Occipital lobe (tissue), 3 donors: ENCODE measurements at places on chromosomes 6 and 20. TPM values are rescaled to one million over a fixed set of nuclear protein-coding genes. Genes with fewer than 3 reads are reported as not detected.

GRCh38 chr6:150328744-150329405 lies 39.9 kb upstream of the IYD start:
- no peak for DNase-seq

- no peak for DNase-seq
Measured at GRCh38 chr6:122495612-122496011, 24.0 kb upstream of the SERINC1 start.

GRCh38 chr6:128572294-128572693 lies 51.9 kb upstream of the PTPRK start:
- no peak for DNase-seq

DNA sequence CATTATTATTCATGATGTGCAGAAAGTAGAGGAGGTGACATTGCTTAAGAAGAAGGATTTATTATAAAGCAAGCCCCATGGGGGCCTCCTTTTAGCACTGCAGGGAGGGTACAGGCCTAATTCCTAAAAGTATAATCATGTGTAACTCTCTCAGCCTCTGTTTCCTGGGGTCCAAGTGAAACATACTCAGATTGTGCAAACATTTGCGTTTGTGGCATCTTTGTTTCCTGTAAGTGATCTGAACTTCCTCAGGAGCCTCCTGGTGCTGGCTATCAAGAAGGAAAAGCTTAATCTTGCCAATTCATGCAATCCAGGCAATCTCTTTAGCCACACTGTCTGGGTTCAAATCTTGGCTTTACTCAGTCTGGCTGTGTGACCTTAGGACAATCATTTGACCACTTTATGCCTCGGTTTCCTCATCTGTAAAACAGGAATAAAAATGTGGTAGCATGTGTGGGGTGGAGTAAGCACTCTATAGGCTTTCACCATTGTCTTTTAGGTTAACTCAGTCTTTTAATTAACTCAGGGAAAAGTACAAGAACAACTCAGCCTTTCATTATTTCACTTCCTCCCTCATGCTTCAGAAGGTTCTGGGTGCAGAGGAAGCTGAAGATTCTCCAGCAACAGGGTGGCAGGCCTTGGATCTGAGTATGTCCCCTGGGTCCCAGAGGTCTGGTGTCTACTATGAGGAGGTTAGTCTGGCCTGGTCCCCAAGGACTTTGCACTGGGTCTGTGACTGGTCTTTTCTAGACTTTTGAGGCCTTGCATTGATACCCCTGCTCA lies 831 bp upstream of the SIRPB2 start:
- no peak for DNase-seq

GRCh38 chr6:107400616-107401147 lies 58.7 kb downstream of the PDSS2 start:
- DNase-seq, result no peak

Gene CST11
- not detected for total RNA-seq

Gene SOX18
- 0.31 TPM for total RNA-seq

GRCh38 chr6:66184091-66184490 lies 477.1 kb upstream of the EYS start:
- DNase-seq, result no peak

Gene CENPW
- 7.5 TPM for total RNA-seq

Gene OR2J3
- total RNA-seq, result not detected

Gene HLA-DRB5
- not detected for total RNA-seq

- no peak for DNase-seq
Measured at GRCh38 chr6:10073341-10073740, 341.5 kb downstream of the TFAP2A start.

- no peak for DNase-seq
Measured at GRCh38 chr6:160161647-160161986, 40.0 kb downstream of the SLC22A1 start.

Gene UBD
- 0.47 TPM for total RNA-seq

GRCh38 chr6:105920071-105920470 lies 166.1 kb upstream of the PRDM1 start:
- DNase-seq, result no peak

GRCh38 chr6:5869676-5870075 lies 137.0 kb downstream of the NRN1 start:
- no peak for DNase-seq

GRCh38 chr6:91149246-91149955 lies 562.5 kb upstream of the MAP3K7 start:
- DNase-seq, result no peak

- no peak for DNase-seq
Measured at GRCh38 chr6:33116841-33117711, 41.3 kb downstream of the HLA-DPB1 start.

Gene PRRT1
- total RNA-seq, result 0.78 TPM

- no peak for DNase-seq
Measured at GRCh38 chr6:12525276-12525675, 191.3 kb upstream of the PHACTR1 start.

- DNase-seq, result no peak
Measured at GRCh38 chr6:137097057-137097456, 52.3 kb upstream of the IL20RA start.

Gene C20orf204
- 1.2 TPM for total RNA-seq

- peak; percentile 37 for DNase-seq
Measured at GRCh38 chr6:46419576-46420002, 71.7 kb downstream of the RCAN2 start.

Gene REM1
- total RNA-seq, result not detected

Gene ARMH2
- total RNA-seq, result not detected

GRCh38 chr6:161105408-161105807 lies 113.8 kb downstream of the MAP3K4 start:
- DNase-seq, result no peak

- no peak for DNase-seq
Measured at GRCh38 chr20:53097371-53097770, 125.2 kb downstream of the TSHZ2 start.

DNA sequence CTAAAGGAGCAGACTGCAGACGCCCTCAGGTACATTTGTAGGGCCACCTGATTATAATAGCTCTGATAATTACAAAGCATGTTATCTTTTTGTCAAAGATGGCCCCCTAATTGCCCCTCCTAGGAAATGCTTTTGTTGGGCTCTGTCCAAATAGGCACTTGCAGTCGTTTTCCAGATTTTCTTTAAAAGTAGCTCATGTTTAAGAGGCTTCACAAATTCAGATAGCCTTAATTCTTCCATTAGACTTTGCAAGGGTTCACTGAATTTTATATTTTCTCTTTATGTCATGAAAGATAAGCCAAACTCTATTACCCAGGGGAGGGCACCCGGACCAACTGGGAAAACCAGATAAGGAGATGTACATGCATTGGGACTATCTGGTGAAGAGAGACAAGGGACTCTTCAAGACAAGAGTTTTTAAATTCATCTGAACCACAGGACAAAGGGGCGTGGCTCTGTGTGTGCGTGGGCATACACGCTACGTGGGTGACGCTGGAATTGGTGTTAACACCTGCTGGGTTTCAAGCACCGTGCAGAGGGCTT lies 95.6 kb downstream of the TOX2 start:
- DNase-seq, result no peak

DNA sequence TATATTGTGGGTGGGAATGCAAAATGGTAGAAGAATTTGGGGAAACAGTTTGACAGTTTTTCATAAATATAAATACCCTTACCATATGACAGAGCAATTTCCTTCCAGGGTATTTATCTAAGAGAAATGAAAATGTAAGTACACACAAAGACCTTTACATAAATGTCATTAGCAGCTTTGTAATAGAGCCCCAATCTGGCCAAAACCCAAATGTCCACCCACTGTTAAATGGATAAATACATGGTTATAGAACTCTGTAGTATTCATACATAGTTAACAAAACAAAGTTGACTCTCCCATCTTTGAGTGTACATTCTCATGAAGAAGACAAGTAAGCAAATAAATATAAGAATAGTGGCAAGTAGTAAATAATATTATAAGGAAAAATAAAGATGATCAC lies 514.8 kb upstream of the NOX3 start:
- no peak for DNase-seq

DNA sequence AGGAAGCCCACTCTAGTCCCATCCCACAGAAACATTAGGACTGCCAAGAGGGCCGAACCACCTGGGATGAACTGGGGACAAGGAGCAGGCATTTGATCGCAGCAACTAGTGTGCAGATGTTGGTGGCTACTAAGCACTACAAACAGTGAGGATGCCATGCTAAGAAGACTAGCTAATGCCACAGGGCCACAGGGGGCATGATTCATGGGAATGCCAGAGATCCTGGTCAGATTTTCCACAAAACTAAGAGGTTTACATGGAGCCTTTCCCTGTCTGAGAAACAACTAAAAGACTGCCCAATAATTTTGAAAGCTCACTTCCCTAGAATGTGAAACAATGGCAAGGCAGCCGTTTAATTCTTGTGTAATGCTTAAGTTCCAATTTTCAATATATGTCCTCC lies 375.9 kb upstream of the PTCHD4 start:
- no peak for DNase-seq

DNA sequence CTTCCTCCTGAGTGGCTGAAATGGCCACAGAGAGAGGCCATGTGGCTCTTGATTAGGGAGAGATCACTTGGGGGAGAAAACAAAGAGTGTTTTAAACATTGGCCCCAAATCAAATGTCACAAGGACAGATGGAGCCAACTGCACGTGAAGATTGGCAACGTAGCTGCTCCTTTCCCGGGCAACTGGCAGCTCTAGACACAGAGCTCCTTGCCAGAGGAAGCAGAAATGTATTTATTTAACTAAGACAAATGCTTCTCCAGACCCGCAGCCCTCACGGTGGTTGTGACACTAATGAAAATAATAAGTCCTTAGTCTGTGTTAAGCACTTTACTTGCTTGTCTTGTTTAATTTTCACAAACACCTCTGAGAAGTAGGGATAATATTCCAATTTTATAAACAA lies 49.6 kb upstream of the DSN1 start:
- DNase-seq, result no peak

Gene CRISP3
- 0.16 TPM for total RNA-seq

- DNase-seq, result no peak
Measured at GRCh38 chr6:2625581-2625980, 125.1 kb downstream of the MYLK4 start.

Gene RBPJL
- total RNA-seq, result not detected

Gene KCNK16
- not detected for total RNA-seq

DNA sequence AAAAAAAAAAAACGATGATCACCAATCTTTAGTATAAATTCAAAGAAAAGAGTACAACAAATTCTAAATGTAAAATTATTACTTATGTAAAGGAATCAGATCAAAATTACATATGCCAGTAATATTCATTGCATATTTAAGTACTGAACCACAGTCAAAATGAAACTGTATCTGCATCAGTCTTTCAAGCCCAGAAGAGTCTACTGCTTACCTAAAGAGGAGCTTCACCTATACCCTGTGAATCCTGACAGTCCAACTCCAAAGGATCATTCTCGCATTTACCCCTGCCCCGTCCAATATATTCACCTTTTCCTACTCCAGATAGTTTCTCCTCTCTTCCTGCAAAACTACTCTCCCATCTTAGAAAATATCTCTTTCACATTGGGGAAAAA lies 9.2 kb downstream of the ATG5 start:
- no peak for DNase-seq

DNA sequence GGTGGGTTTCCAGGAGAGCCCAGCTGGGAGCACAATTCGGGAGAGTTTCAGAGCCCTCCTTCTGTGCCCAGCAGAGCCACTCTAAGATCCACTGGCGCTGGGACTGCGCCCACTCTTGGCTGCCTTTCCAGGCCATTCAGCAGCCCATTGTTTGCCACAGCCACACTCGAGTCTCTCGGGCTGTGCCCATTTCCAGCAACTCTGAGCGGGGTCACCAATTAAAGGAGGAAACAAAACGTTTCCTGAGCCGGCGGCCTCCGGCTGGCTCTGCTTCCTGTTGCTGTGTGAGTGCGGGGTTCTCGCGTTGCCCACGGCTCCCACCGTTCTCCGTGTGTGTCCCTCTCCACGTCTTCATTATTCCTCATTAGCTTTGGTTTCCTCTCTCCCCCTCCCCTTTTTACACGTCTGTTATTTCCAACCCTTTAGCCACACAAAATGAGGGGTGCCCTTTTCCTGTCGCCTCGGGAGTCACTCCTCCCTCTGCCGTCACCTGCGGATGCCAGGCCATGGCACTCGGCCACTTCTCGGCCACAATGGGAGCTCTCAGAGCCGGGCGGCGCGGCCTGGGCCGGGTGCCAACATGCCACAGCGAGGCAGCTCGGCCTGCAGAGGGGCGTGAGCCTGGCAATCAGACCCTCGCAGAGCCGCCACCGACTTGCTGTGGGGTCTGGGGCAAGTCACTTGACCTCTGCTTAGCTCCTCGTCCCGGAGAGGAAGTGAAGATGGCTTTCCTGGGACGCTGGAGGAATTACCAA lies 94.3 kb upstream of the NKX2-2 start:
- DNase-seq, result peak; percentile 68

DNA sequence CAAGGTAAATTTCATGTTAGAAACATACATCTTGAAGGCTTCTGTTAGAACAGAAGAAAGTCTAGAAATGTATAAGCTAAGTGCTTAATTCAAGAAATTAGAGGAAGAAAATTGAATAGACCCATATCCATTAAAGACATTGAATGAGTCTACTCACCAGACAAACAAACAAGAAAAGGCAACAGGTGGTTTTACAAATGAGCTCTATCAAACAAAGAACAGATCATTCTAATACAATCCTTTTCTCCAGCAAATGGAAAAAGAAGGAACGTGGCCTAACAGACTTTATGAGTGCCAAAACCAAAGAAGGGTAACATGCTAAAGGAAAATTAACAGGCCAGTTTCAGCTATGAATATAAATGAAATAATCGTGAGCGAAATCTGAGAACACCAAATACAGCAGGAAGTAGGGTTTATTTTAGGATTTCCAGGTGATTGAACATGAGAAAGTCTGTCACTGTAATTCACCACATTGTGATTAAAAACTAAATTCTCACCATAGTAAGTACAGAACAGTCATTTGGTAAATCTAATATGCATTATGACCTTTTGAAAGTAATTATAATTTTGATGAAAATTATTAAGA lies 22.6 kb downstream of the MTHFD1L start:
- no peak for DNase-seq

- no peak for DNase-seq
Measured at GRCh38 chr6:47323887-47324286, 14.2 kb upstream of the TNFRSF21 start.

DNA sequence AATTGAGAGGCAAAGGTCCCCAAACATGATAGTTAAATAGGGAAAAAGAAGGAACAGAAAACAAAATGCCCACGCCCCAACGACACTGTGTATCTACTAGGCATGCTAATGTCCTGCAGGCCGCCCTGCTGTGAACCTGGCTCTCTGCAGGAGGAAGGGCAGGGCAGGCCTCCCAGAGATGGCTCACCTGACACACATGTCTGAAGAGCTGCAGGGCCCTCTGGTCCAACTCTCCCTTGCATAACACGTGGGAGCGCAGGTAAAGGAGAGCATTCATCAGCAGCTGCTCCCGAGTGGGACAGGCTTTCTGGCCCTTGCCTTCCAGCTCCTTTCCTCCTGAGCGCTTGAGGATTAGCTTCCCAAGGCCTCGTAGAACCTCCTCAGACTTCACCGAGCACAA lies 53.7 kb upstream of the LYRM2 start:
- no peak for DNase-seq
